ENCODE measurements at places on chromosomes 11 and 22.
A peak's percentile ranks its signal among the peaks of the same experiment; 100 is the strongest.

DNA sequence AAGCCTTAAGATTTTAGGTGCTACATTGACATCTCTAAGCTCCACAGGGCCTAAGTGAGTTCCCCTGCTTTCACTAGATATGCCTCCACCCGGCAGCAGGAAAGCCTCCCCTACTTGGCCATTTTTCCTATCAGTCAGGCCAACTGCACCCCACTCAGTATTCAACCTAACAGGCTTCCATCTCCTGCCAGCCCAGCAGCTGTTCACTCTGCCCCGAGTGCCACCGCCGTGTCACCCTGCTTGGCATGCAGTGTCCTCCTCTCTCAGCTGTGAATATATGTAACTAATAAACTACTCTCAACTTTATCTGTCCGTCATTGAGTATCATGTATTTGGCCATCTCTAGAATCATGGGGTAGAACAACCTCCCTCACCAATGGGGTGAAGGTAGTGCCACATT is 9.0 kb upstream of the OR6M1 start:
- DNase-seq, result no peak

- no peak for DNase-seq
Observed at GRCh38 chr11:1348796-1349326, 39.4 kb upstream of the TOLLIP start.

DNA sequence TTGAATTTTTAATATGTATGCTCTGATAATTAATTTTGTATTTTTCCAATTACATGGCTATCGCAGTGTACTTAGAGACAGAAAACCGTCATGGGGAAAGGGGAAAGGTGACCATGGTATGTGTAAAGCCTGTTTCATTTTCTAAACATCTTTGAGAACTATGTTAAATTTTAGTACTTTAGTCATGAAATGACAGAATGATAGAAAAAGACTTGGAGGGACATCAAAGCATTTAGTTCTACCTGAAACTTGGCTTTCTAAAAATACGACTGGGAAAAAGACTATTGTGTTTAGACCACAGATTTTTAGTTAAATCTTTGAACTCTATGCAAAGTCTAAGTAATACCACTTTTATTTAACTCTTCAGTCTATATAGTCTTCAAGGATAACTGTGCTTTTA is 54.1 kb downstream of the MAML2 start:
- peak; percentile 45 for DNase-seq

DNA sequence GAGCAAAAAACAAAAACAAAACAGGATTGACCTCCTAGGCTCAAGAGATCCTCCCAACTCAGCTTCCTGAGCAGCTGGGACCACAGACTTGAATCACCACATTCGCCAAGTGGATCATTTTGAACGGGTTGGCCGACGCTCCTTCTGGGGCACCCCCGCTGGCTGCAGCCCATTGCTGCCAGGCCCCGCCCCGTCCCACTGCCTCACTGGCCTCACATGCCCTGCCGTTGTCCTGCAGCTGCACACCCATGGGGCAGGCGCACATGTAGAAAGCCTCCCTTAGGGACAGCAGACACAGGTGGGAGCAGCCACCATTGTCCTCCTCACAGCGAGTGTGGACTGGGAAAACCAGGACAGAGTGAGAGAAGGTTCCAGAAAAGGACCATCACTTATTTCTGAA is 154.5 kb downstream of the CRYBB2 start:
- DNase-seq, result no peak

DNA sequence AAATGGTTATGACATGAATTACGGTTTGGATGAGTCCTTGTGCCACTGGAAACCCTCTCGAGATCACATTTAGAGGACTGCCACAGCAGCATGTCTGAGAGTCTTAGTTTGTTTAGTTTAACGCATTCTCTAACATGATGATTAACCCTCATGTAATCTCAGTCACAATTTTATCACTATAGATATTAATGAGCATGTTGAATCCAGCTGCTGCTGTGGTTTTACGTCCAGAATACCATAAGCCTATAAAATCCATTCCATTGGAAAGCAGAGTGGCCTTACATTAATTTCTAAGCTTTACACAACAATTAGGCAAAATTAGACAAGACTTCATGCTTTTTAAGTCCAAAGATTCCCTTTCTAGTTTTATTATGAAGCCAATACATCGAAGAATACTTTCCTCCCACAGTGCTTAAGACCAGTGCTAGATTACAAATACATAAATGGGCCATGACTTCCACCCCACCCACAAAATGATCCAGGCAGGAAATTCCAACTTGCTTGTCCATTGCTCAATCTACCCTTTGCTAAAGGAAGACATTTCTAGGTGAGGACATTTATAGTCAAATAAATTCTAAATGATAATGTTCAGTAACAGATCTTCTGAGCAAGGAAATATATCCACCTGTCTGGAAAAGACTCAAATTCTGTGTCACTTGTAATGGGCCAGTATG is 3.5 kb upstream of the ELMOD1 start:
- no peak for DNase-seq

Measured in activated CD4-positive, alpha-beta T cell treated with anti-CD3 and anti-CD28 coated beads, Interleukin-10, Interleukin-2, amounts not matched to agents 100 ng/mL and 50 ng/mL, durations not matched to agents 16 hours and 8 hours (primary cell).